ENCODE measurements at places on chromosomes 11 and 22.

GRCh38 chr11:74691755-74692154 is 39.5 kb downstream of the CHRDL2 start:
- no peak for DNase-seq

- DNase-seq: no peak
Measured at GRCh38 chr11:86606836-86607481, 65.5 kb downstream of the ME3 start.

GRCh38 chr11:128053981-128054931 is 533.1 kb downstream of the ETS1 start:
- no peak for DNase-seq

- DNase-seq: no peak
Measured at GRCh38 chr11:19537803-19538453, 174.7 kb upstream of the NAV2 start.

DNA sequence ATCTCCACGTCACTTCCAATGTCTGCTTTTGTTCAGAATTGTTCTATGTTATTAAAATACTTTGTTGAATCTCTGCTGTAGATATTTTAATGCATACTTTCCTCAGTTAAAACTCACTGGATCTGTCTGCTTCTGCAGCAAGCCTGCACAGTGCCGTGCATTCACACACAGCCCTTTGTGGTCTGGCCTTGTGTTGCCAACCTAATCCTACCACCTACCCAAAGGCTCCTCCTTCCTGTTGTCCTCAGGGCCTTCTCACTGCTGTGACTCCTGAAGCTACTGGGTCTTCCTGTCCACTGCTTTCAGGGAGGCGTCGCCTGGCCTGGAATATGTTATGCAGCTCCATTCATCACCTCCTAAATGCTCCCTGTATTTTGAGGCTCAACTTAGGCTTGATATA is 67.0 kb downstream of the PPP6R3 start:
- DNase-seq: no peak

- no peak for DNase-seq
Measured at GRCh38 chr22:46686221-46687047, 51.6 kb downstream of the CERK start.

- DNase-seq: no peak
Measured at GRCh38 chr11:125223901-125224361, 59.4 kb downstream of the PKNOX2 start.

DNA sequence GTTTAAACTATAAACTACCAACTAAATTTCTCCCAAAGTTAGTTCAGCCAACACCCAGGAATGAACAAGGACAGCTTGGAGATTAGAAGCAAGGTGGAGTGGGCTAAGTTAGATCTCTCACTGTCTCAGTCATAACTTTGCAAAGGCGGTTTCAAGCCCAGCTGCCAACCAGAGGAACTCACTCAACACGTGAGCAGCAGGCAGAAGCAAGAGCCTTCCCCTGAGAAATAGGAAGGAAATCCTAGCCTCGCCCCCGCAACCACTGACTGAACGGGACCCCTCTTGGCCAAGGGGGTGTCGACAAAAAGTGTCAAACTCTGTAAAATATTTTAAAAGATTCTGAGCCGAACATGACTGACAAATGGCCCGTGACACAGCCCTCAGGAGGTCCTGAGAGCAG is 4.4 kb upstream of the KRTAP5-9 start:
- DNase-seq: no peak

GRCh38 chr11:96230686-96231085 is 112.3 kb downstream of the MAML2 start:
- no peak for DNase-seq

GRCh38 chr11:91244912-91245311 is 979.7 kb upstream of the FAT3 start:
- no peak for DNase-seq

- peak; percentile 33 for DNase-seq
Measured at GRCh38 chr11:35487532-35488078, 37.8 kb downstream of the PAMR1 start.

GRCh38 chr11:46278387-46279125 is 1.1 kb downstream of the CREB3L1 start:
- DNase-seq: no peak

GRCh38 chr11:118663381-118663780 is 16.1 kb downstream of the TREH start:
- no peak for DNase-seq

GRCh38 chr11:18361154-18361553 is 33.2 kb upstream of the LDHA start:
- no peak for DNase-seq

- no peak for DNase-seq
Measured at GRCh38 chr11:3205261-3206155, 13.1 kb downstream of the MRGPRG start.

DNA sequence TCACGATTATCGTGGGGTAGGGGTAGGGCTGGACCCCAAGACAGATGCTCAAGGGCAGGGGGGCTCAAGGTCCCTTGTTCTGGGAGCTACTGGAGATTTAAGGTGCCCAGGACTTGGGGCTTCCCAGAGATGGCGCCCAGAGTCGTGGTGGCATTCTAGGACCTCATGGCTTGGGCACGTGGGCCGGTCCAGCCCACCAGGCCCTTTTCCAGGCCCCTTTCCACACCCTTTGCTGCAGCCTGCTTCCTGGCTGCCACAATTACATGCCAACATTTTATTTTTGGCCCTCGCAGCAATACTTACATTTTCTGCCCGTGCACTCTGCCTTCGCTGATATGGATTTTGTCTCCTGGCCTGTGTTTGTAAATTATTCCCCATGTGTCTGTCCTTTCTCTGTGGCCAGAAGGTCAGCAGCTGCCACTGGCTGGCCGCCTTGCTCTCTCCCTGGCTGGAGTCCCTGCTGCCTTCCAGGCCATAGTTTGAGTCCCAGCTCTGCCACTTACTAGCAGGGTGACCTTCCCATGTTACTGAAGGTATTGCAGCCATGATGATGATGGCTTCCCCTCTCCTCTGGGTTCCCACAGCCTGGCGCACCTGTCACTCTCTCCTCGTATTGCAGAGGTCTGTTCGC is 11.2 kb downstream of the MB start:
- DNase-seq: no peak

DNA sequence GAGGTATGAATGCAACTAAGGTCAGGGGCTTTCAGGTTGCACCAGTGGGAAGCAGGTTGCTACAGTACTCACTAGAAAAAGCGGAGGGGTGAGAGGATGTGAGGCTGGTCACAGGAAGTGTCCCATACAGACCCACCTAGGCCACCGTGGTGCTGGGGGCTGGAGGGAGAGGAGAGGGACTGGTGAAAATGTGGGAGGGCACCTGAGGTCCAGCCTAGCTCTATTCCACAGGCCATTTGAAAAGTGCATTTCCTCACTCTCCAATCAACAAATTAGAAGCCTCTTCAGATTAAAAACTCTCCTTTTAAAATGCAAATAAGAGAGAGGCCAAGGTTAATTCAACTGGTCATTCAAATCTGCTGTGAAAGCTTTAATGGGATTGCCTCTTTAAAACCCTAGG is 38.6 kb upstream of the NCAM1 start:
- DNase-seq: no peak

DNA sequence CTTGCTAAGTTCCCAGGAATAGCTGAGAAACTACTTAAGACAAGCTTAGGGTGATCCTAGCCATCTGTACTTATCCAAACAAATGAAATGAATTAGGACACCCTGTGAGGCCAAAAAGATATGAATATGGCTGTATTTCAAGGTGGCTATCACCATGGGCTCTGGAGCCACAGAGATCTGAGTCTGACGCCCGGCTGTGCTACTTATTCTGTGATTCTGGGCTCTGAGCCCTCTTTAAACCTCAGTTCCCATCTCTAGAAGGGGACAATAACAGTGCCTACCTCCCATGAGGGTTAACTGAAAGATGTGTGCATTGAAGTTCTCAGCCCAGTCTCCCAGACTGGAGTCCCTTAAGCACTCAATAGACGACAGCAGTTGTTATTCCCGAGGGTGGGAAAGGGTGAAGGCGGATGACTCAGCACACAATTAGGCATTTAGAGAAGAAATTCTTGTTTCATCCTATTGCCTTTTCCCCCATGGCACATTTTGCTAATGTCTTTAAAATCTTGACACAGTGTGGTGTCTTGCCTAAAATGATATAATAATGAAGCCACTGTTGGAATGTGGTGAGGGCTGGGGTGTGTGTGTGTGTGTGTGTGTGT is 132.5 kb downstream of the ADAMTS15 start:
- DNase-seq: peak; percentile 17

GRCh38 chr11:3627291-3627690 is 14.5 kb downstream of the ART5 start:
- no peak for DNase-seq

GRCh38 chr11:111733016-111733415 is 33.2 kb downstream of the PPP2R1B start:
- no peak for DNase-seq

GRCh38 chr11:1220941-1221721 is 1.7 kb upstream of the MUC5B start:
- no peak for DNase-seq

Measured in neuronal stem cell (in vitro differentiated cells).